ENCODE measurements at places on chromosomes 16 and 17.
A peak's percentile ranks its signal among the peaks of the same experiment; 100 is the strongest.

GRCh38 chr17:7992516-7992915, 9.9 kb upstream of the GUCY2D start:
- DNase-seq, result no peak

DNA sequence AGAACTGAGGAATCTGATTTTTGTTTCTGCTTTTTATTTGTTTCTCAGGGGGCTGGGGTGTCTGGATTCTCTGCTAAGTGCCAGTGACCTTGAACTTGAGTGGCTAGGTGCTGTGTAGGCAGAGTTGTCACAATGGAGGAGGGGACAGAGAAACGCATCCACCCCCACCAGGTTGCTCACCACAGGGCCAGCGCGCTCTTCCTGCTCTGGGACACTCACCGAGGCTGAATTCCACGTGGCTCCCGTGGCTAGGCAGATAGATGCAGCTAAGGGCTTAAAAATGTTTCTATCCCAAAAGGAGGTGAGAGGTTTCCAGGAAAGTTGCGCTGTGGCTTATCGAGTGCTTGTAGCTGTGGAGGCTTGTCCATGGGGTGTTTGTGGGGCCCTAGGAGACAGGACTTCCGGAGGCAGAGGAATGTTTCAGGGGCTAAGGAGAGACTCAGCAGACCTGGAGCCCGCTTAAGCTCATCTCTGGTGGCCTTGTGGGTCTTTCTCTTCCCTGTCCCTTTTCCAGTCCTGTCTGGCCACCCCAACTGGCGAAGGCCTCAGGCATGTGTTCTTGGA, 36.8 kb downstream of the ADCY7 start:
- DNase-seq, result no peak

GRCh38 chr17:43367737-43368242, 31.0 kb upstream of the ARL4D start:
- DNase-seq, result peak; percentile 77

DNA sequence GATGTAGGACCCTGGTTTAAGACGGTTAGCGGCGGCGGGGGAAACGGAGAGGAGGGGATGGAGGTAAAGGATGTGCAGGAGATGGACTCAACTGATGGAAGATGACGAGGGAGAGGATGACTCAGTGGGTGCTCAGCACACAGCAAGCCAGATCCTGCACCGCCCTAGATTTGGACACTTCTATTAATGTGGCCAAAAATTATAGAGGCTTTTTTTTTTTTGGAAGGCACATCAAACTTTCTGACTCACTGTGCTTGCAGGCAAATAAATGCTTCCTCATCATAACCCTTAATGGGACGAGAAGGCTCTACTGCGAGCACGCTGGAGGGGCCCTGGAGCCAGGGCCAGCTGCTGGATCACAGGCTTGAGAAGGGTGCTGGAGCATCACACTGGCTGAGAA, 36.0 kb downstream of the RTN4RL1 start:
- no peak for DNase-seq

DNA sequence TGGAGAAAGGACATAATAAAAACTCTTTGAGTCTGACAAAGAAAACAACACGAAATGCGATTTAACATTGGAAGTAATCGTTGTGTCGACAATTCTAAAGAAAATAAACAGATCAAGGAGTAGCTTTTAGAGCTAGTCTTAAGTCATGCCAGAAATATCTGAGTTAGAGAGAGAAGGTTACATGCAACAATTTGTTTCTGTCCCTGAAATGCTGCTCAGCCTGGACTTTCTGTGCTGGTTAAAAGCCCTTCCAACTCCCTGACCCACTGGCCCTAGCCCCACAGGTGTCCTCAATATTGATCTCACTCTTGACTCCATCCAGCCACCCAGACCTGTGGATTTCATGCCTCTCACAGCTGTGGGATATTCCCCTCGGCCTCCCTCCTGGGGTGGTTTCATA, 33.2 kb upstream of the TEX2 start:
- DNase-seq, result no peak

- DNase-seq, result no peak
Measured at GRCh38 chr16:1341495-1342420, 8.3 kb downstream of the BAIAP3 start.

GRCh38 chr16:67277999-67278772, 1.1 kb upstream of the PLEKHG4 start:
- DNase-seq, result no peak

All from NCI-H1105 treated with DMSO at 0.1 percent for 48 hours (cell line).